SK-N-SH treated with all-trans-retinoic acid at 6 μM for 48 hours (cell line): ENCODE measurements at places on chromosomes 11 and 22.

DNA sequence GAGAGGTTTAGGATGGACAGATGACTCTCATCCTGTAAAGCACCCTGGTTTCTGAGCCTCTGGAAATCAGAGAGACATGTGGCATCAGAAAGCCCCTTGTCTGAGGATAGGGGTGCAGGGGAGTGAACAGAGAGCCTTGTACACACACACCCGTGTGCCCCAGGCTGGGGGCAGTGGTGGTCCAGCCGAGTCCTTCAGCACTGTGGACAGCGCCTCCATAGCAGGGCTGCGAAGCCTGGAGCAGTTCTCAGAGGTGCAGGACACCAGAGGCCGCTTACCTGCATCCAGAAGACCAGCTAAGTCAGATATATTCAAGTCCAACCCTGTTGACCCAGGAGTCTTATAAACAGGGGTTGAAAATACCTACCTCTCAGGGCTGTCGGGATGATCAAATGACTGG, 11.5 kb upstream of the IGSF9B start:
- ATAC-seq = no peak

- no peak for ATAC-seq
Observed at GRCh38 chr22:25898707-25899365, 156.8 kb downstream of the MYO18B start.

- ATAC-seq = no peak
Observed at GRCh38 chr22:39148727-39149535, 3.5 kb downstream of the CBX7 start.

DNA sequence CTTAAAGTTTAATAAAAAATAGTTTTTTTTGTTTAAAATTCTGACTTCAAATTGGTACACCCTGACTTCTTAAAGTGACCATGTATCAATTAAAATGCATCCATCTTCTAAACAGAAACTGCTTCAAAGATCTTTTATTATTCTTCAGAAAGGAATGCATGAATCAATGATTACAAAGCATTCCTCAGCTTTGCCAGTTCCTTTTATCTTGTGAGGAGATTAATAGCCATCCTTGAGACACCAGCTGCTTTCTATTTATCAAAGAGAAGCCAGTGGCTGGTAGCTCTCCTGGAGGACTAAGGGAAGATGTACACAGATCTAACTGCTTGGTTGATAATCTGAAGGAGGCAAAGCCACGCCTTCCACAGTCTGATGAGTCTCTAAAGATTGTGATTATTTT, 2222.5 kb downstream of the LRRC4C start:
- no peak for ATAC-seq

DNA sequence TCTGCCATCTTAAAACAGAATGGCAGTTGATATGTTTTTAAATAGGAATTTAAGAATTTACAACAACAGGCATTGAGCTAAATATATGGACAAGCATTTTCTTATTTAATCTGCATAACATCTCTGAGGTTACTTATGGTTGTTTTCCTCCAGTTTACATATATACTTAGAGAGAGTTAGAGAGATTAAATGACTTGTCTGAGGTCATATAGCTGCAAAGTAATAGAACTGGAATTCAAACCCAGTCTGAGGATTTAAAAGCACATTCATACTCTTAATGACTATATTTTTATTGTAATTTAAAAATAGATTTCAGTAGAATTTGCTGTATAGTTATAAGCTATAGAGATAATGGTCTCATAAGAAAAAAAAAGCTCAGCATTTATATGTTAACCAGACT, 81.4 kb upstream of the GRIK4 start:
- ATAC-seq = no peak

- ATAC-seq = no peak
Observed at GRCh38 chr11:94583866-94584500, 16.8 kb downstream of the PIWIL4 start.

DNA sequence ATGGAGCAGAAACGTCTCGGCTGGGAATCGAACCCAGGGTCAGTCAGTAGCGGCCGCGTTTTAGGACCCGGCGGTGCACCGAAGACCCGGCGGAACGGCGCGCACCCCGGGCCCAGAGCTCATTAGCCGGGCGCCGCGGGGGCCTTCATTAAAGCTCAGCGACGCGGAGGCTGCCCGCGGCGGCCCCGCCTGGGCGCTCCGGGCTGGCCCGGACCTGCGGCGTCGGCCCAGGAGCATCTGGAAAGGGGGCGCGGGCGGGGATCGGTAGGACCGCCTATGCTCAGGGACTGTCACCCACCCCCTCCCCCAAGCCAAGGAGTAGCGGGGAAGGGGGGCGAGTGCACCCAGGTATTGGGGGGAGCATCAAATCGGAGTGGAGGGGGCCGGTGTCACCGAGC, 52.2 kb downstream of the CYTH4 start:
- ATAC-seq = no peak

- ATAC-seq = no peak
Observed at GRCh38 chr11:66728693-66729385, at the start of gene SPTBN2. SPTBN2 (minus strand) TSS chr11:66729216; CDS start chr11:66721240, 7,976 bp downstream.

DNA sequence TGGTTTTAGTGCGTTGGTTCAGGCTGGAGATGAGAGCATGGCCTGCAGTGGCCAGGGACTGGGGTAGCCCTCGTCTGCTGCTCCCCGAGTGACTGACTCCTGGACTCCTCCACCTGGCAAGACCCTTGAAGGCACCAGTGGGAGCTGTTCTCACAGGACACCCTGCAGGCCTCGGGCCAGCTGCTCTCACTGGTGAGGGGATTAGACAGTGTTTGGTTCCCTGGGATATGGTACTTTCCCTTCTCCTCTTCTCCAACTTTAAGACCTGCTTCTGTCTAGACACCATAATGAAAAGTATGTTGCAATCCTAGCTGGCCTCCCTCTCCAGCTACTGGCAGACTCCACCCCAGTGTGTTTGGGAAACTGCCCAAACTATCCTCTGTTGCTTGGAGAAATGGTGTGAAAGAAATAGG, 168.8 kb upstream of the CADM1 start:
- no peak for ATAC-seq

DNA sequence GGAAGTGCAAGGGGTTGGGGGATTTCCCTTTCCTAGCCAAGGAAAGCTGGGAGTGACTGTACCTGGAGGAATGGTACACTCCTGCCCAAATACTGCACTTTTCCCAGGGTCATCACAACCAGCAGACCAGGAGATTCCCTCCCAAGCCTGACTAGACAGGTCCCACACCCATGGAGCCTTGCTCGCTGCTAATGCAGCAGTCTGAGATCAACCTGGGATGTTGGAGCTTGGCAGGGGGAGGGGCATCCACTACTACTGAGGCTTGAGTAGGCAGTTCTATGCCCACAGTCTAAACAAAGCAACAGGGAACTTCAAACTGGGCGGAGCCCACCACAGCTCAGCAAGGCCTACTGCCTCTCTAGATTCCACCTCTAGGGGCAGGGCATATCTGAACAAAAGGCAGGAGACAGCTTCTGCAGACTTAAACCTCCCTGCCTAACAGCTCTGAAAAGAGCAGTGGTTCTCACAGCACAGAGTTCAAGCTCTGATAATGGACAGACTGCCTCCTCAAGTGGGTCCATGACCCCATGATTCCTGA, 58.5 kb downstream of the SLC22A9 start:
- ATAC-seq = no peak

DNA sequence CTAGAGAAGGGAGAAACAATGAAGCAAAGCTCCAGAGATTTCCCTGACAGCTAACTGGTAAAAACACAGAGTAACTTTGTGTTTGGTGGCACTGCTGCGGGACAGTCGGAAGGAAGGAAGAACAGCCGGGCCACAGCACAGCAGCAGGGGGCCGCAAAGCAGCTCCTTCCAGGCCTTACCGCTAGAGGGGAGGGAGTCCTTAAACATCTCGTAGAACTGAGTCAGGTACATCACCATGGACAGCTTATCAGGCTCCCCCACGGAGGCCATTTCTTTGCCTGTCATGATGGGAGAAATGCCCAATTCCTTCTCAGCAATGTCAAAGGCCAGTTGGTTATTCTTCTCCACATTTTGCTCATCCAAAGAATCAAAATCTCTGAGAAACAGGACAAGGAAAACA, 114.6 kb upstream of the BID start:
- ATAC-seq = no peak

GRCh38 chr11:16843294-16843693, 104.8 kb downstream of the C11orf58 start:
- no peak for ATAC-seq

GRCh38 chr11:128670631-128671030, 23.2 kb upstream of the FLI1 start:
- ATAC-seq = no peak

- peak; percentile 93 for ATAC-seq
Observed at GRCh38 chr22:30829901-30830550, 135.4 kb downstream of the OSBP2 start.

DNA sequence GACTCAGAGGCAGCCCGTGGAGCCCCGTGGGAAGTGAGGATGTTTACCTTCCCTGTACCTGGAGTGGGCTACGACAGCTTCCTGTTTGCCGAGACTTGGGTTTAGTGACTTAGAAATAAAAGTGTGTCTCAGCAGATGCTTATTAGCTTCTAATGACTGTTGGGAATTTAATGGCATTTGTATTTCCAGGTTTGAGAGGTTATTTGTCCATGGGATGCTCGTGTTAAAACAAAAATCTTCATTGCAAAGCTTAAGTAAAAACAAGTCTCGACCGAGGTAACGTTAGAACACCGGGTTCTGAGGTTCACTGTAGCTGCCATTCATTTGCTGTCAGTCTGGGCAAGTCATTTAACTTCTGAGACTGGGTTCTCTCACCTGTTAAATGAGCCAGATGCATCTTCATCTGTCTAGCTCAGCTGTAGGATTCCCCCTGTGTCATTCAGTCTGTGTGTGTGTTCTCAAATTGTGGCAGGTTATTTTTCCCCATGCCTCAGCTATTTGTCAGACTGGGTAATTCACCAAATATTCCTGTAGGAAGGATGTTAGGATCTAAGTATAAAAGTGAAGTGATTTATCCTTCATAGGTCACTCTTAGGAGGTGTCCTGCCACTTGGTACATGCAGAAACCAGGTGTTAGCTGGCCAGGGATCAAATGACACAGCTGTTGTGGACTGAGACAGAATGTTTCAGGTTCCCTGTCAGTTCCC, 791 bp downstream of the EI24 start:
- no peak for ATAC-seq

GRCh38 chr22:17586831-17587440, 23.6 kb downstream of the SLC25A18 start:
- no peak for ATAC-seq
